Activated CD8-positive, alpha-beta memory T cell treated with anti-CD3 and anti-CD28 coated beads, Interleukin-2, amount 10 ng/mL, durations not matched to agents 7 days and 5 days (primary cell): ENCODE measurements at places on chromosomes 5 and 9. TPM values are rescaled to one million over a fixed set of nuclear protein-coding genes. Genes with fewer than 3 reads are reported as not detected.

The GFI1B gene
- not detected for total RNA-seq

DNA sequence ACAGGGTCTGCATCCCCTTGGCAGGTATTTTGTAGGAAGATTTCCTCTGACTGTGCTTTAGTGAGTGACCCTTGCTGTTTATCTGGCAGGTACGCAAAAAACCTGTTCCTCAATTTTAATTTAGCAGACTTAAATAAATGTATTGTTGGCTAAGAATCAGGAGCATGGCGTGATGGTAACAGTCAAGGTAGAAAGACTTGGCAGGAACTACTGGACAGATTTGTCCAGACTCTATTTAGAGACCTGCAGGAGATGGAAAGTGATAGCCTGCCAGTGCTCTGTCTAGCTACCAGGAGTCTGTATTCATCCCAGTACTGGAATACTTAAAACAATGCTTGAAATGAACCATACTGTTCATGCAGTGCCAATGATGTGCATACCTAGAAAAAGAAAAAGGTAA, 78.8 kb upstream of the MAST4 start:
- no peak overlapping the region for H3K4me3 ChIP-seq
- H3K27ac ChIP-seq: no peak overlapping the region
- no peak for DNase-seq
- H3K4me1 ChIP-seq: no peaks in the 10 kb centered on the region
- H3K27me3 ChIP-seq: peaks cover 2% of the 10 kb centered on the region

DNA sequence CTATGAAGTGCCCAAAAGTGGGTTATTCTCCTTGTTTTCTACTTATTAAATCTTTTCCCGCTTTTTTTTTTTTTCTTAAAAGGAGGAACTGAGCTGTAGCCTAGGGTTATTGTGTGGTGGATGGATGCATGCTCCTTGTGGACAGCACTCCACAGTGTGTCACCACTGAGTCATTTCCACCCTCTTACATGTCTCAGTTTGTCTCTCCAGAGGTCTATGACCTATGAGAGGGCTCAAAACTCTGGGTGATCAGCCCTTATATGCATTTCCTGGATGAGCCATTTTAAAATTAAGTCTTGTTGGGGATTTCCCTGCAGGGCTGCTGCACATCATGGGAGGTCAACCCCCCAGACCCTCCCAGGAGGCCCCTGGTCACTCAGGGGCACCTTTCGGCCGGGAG, 102.2 kb upstream of the MOCS2 start:
- peaks cover 1% of the 10 kb centered on the region for H3K36me3 ChIP-seq
- DNase-seq: no peak
- H3K4me1 ChIP-seq: peaks cover under 1% of the 10 kb centered on the region
- H3K27me3 ChIP-seq: peaks cover 2% of the 10 kb centered on the region

- DNase-seq: no peak
- H3K27me3 ChIP-seq: no peaks in the 10 kb centered on the region
- H3K4me3 ChIP-seq: no peak overlapping the region
- H3K27ac ChIP-seq: no peak overlapping the region
- peaks cover 7% of the 10 kb centered on the region for H3K4me1 ChIP-seq
Measured at GRCh38 chr9:33017283-33018041, 7.6 kb upstream of the DNAJA1 start.

GRCh38 chr9:19231904-19232822, 1.7 kb downstream of the DENND4C start:
- no peak for DNase-seq
- no peak overlapping the region for H3K27ac ChIP-seq
- H3K36me3 ChIP-seq: peaks cover 2% of the 10 kb centered on the region
- H3K4me3 ChIP-seq: no peak overlapping the region
- no peaks in the 10 kb centered on the region for H3K27me3 ChIP-seq
